GM04503 (cell line): ENCODE measurements at places on chromosomes 3 and 15.

DNA sequence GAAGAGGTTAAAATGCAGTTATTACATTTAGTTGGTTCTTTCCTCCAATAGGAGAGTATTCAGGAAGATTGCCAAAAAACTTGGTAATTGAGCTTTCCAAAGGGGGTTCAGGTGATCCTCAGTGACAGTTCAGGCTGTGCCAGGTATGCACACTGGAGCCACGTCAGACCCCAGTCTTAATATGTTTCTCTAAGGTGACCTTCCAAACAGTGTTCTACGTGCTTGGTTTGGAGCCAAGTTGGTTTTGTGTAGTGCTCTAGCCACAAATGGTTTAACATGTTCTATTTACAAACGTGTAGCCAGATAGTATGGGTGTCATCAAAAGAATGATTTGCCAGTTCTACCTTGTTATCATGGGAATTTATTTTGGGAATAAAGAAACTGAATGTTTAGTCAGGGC lies 21.0 kb downstream of the CTDSPL start:
- DNase-seq: no peak

- no peak for DNase-seq
Measured at GRCh38 chr15:90174140-90174875, 26.8 kb upstream of the SEMA4B start.

DNA sequence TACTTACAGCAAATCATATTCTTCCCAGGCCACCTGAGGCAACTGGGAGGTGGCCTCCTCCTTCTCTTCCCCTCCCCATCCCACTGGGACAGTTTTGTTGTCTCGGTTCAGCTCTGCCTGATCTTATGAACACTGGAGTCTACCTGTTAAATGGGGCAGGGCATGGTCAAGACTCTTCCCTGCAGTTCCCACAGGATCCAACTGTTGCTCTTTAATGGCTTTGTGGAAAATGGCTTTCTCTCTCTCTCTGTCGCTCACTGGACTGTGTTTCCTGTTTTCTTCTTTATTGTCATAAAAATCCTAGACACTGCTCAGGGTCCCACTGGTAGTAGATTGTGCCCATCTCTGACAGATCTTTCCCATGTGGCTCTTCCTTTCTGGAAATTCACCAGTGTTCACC lies 40.2 kb downstream of the SLC27A2 start:
- DNase-seq: no peak

DNA sequence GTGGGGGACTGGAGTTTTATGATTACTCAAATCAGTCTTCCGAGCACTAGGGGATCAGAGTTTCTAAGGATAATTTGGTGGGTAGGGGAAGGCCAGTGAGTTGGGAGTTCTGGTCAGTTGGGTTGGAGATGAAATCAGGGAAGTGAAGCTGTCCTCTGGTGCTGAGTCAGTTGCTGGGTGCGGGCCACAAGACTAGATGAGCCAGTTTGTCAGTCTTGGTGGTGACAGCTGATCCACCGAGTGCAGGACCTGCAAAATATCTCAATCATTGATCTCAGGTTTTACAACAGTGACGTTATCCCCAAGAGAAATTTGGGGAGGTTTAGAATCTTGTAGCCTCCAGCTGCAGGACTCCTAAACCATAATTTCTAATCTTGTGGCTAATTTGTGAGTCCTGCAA lies 249.4 kb downstream of the FAM43A start:
- no peak for DNase-seq
